ENCODE measurements at places on chromosomes 1 and 21.

GRCh38 chr1:205800427-205800826 is 12.6 kb downstream of the SLC41A1 start:
- no peak for DNase-seq

GRCh38 chr1:63189677-63190076 is 132.7 kb upstream of the FOXD3 start:
- DNase-seq: peak; percentile 16

DNA sequence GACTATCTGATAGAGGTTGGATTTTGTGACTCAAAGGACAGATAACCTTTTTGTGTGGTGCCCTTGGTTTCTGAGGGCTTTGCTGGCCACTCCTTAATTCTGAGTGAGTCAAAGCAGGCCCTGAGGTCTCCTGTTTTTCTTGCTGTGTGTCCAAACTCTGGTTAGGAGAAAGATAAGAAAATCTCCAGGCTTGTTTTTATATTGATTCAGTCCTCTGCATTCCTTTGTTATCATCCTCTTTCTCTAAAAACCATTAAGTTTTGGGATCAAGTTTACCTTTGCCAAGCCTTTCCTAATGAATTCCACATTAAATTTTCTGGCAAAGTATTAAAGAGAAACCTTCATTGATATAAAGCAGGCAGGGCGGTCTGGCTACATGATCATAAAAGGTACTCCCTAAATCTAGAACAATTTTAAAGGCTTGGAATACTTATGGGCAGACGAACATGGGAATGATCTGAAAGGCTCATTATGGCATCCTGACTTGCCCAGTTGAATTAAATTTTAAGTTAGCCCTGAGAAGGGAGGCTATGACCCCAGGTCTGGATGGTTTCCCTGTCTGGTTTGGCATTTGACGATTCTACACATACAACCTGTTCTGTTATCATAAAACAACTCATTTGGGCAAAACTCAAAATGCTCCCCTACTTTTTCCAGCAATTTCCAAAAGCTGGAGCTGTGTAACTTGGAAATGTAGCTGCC is 20.8 kb downstream of the ZBTB8B start:
- no peak for DNase-seq

- DNase-seq: no peak
Measured at GRCh38 chr1:94119796-94120569, 965 bp downstream of the ABCA4 start.

GRCh38 chr1:18934205-18935000 is 22.1 kb downstream of the IFFO2 start:
- DNase-seq: no peak

- peak; percentile 49 for DNase-seq
Measured at GRCh38 chr1:67261680-67262079, 46.0 kb upstream of the IL12RB2 start.

- peak; percentile 8 for DNase-seq
Measured at GRCh38 chr1:100499194-100499811, 38.6 kb upstream of the GPR88 start.

- peak; percentile 71 for DNase-seq
Measured at GRCh38 chr1:207910591-207911354, at the start of gene CD34. Gene CD34, minus strand, starts transcription at chr1:207911125. Its CDS starts 45 bp downstream, at chr1:207911080.

GRCh38 chr1:17094664-17095063 is 24.6 kb downstream of the PADI2 start:
- no peak for DNase-seq

DNA sequence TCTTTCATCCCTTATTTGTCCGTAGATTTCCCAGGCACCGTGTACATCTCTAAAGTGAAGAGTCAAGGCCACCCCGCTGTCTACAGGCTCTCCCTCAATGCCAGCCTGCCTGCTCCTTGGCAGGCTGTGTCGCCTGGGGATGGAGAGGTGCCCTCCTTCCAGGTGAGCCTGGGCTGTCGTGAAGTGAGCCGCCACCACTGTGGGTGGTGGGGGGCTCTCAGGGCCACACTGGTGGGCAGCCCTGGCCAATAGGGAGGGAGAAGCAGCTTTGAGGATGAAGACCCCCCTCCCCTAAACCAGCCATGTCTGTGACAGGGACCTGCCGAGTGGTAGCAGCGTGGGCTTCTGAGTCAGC is 46.2 kb downstream of the DISP3 start:
- DNase-seq: no peak

DNA sequence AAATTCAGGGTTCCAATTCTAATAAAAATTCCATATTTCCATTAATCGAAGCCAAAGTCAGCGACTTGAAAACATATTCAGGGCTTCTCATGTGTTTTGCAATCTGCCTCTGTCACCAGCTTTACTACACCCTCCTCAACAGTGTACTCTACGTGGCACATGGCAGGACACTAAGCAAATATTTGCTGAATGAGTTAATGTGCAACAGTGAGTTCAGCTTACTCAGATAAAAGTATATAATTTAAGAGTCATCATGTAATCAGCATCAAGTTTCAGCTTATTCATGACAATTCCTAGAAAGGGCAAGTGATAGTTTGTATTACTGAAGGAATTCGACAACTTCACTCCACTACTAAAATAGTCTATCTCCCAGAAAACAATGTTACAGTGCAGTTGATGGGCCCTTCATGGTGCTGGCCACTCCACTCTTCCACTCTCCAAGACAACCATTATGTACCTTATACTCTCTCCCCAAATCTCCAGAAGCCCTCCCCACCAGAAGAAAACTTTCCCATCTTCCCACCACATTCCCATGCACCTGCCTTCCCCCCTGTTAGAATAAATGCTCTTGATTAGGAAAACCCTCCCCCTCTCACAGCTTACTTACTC is 97.3 kb downstream of the TTLL7 start:
- DNase-seq: no peak

DNA sequence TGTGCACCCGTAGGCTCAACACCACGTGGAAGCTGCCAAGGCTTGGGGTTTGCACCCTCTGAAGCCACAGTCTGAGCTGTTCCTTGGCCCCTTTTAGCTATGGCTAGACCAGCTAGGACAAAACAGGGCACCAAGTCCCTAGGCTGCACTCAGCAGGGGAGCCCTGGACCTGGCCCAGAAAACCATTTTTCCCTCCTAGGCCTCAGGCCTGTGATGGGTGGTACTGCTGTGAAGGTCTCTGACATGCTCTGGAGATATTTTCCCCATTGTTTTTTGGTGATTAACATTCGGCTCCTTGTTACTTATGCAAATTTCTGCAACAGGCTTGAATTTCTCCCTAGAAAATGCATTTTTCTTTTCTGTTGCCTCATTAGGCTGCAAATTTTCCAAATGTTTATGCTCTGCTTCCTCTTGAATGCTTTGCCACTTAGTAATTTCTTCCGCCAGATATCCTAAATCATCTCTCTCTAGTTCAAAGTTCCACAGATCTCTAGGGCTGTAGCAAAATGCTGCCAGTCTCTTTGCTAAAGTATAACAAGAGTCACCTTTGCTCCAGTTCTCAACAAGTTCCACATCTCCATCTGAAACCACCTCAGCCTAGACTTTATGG is 69.0 kb upstream of the KRTAP19-8 start:
- no peak for DNase-seq

Data from hematopoietic multipotent progenitor cell treated with erythropoietin and hydrocortisone succinate and interleukin-3 and kit ligand, for 4 days (in vitro differentiated cells).